Stimulated activated CD8-positive, alpha-beta memory T cell treated with anti-CD3 and anti-CD28 coated beads, Interleukin-4, amount 100 ng/mL, for 1 hour (primary cell): ENCODE measurements at places on chromosomes 2 and 18.

GRCh38 chr18:24672165-24672941, 211.9 kb downstream of the HRH4 start:
- no peak for DNase-seq

DNA sequence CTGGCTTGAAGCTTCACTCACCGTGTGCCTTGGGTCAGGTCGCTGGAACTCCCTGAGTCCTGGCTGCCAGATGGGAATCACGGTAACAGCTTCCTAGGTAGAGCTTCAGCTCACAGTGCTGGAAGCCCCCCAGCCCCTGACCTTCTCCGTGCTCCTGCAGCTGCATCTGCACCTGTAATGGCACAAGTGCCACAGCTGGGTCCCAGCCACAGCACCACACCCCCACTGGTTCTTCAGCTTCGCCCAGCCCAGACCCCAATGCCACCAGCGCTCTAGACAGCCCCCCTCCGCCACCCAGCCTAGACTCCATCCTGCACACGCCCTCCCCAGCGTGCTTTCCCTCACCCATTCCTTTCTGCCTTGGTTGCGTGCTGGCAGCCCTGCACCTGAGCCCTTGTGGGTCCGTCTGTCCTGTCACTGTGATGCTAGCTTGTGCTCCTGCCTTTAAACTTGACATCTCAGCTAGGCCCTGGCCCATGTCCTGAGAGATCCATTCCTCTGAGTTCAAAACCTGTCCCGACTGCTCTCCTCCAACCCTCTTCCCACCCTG, 7.6 kb upstream of the ESPNL start:
- DNase-seq, result no peak

DNA sequence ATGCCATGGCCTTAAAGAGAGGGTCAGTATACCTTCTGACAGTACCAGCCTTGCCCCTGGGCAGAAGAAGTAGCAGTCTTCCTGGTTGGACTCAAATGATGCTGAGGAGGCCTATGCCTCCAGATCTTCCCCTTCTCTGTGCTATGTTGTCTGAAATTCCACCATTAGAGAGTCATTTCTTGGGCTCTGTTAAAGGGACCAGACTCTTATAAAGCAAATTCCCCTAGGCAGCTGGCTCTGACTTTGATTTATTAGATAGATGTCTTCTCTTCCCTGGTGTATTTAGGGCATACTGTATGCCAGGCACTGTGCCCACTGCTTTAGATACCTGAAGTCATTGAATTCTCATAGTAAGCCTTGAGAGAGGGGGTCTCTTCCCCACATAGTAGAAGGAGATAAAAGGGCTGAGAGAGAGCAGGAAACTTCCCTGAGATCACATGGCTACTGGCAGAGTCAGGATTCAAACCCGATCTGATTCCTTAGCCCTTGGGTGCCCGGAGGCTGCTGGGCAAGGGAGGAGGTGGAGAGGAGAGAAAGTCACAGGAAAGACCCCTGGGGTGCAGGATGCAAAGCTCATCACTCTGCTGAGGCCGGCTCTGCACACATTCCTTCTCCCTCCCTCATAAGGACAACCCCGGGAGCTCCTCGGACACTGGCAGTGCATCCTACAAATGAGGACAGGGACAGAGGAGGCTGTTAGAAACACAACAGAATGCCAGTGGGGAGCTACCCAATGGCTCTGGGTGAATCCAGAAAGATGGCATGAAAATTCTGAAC, 23.0 kb downstream of the COPS9 start:
- no peak for DNase-seq

DNA sequence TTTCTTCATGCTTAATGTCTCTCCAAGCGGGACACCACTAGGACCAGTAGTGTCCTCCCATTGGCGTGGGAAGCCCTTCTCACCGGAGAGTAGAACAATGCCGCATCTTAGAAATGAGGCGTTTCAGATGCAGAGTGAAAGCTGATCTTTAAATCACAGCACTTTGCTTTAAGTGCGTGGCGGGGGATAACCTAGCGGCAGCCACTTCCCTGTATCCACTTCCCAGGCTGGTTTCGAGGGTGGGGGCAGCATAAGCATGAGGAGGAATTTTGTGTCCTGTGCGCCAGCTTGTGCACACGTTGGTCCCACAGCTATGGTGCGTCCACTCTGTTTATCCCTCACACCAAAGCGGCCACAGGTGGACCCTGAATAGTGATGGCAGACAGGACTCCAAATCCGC, 63.1 kb downstream of the MBP start:
- DNase-seq, result no peak

DNA sequence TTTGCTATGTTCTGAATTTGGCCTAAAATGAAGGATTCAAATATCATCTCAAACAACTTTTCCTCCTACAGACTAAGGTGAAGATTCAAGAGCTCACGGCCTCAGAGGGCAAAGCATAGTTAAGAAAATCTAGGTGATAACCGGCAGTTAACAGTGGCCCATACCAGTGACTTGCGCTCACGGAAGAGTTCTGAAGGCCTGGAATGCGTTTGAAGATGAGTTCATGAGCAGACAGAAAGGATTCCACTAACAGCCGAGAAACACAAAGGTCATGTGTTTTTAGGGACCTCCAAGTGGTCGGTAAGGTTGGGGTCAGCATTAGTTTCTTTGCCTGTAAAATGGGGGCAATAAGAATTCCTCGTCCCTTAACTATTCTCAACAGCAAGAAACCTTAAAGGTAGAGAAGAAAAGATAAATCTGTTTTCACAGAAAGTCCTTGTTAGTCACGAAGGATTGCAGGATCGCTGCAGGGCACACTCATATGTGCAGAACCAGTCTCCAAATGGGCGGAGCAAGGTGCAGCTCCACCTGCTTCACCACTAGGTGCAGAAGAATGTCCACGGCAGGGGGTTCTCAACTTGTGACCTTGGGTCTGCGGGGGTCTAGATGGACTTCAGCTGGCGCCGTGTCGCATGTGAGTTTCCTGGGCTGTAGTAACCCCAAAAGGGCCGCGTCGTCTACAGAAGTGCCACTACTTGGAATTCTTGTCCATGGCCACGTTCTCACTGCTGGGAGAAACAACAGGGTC, 708 bp upstream of the RPIA start:
- DNase-seq, result no peak

GRCh38 chr18:51006061-51006818, 23.8 kb upstream of the SMAD4 start:
- no peak for DNase-seq

DNA sequence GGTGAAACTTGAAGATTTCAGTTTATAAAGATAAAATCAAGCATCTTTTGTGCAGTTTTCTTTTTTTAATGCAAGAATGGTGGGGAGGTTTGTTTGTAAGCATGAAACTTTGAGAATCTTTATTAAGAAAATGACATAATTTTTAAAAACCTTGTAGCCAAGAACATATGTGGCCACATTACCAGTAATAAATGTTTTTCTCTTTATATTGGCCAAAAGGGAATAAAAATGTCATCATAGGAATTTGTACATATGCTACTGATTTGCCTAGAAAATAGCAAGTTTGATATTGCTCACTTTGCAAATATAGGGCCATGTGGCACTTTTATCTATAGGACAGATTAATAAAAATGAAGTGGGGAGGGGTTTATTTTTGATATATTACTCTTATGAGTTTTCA, 25.6 kb downstream of the METTL21A start:
- no peak for DNase-seq

GRCh38 chr18:57519668-57520424, 66.7 kb downstream of the FECH start:
- no peak for DNase-seq

GRCh38 chr18:54689319-54689718, 98.3 kb downstream of the DYNAP start:
- DNase-seq, result no peak

DNA sequence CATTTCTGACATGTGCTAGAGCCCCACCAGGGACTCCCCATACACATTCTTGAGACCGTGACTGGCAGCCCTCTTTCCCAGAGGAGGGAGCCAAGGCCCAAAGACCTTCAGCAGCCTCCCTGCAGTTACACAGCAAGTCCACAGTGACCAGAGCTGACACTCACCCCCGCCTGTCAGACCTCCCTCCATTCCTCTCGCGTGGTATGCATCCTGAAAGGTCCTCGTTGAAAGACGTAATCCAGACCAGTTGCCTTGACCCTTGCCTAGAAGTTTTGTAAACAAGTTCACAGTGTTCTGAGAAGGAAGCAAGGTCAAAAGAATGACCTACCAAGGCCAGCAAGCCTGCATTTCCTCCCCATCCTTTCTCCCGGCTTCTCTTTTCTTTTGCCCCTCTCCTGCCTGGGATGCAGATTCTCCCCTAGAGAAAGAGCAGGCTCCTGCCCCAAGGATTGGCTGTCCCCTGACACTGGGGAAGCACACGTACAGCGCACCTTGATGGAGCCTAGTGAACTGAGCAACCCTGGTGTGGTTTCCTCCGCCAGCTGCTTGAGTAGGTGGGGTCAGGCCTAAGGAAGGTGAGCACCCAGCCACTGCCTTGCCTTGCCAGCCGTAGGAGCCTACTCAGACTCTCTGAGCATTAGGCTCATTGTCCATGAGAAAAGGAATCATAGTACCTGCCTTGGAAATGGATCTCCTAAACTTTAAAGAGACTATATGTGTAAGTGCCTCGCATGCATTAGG, 18.3 kb downstream of the TRIB2 start:
- DNase-seq, result no peak

DNA sequence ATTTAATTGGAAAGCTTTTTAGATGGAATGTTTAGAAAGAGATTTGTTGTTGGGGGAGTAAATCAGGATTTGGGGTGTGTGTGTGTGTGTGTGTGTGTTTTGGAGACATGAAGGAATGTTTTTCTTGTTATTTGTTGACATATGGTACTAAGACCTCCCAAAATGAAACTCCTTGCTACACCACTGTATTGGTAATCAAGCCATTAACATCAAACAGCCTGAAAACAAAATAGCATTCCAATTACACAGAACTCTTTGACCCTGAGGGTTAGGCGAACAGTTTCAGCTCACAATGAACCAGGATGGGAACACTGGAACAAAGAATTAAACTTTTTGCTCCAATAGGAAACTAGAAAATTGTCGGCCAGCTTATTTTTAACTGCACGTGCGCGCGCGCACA, 41.7 kb upstream of the DARS1 start:
- no peak for DNase-seq

GRCh38 chr2:238956676-238957075, 108.8 kb downstream of the TWIST2 start:
- DNase-seq, result no peak

DNA sequence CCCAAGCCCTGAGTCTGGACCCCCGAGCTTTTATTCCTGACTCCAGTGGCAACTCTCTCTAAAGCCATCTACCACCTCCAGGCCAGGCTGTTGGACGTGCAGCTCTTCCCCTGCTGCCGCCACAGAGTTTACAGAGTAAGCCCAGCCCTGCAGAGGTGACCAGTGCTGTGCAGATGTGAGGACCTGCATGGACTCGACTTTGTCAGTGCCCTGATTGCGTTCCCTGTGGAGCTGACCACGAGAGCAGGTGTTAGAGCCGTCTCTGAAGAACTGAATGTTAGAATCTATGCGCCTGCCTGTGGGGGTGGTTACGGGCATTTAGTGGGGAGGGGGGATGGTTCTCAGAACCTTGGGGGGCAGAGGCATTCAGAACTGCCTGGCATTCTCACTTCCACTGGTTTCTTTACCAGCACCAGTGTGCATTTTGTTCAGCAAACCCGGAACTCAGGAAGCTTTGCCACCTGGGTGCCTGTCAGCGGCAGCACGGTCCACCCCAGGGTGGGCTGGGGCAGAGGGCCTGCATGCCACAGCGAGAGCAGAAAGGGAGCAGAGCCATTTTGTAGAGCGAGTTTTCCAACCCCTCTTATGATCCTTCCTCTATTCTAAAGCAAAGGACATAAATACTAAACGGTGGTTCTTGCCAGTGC, 137.9 kb downstream of the KLHL29 start:
- no peak for DNase-seq

DNA sequence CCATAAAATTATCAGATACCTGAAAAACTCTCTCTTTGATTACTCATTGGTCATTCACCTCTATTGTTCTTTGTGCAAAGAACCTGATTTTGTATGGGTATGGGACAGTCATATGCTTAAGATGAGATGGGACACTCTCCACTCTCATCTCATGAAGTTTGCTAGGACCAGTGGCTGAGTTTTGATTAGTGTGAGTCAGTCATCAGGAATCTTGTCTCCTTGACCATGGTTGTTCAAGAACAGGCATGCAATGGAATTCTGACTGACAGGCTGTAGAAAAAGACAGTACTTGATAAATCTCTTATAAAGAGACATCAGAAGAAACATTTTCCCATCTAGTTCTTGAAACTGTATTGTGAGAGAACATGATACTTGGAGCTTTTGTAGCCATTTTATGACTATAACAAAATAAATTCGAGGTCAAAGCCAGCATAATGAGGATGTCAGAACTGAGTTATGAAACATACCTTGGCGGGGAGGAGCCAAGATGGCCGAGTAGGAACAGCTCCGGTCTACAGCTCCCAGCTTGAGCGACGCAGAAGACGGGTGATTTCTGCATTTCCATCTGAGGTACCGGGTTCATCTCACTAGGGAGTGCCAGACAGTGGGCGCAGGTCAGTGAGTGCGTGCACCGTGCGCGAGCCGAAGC, 367.0 kb downstream of the NR4A2 start:
- DNase-seq, result no peak

GRCh38 chr2:69612200-69612599, 31.3 kb downstream of the AAK1 start:
- no peak for DNase-seq

DNA sequence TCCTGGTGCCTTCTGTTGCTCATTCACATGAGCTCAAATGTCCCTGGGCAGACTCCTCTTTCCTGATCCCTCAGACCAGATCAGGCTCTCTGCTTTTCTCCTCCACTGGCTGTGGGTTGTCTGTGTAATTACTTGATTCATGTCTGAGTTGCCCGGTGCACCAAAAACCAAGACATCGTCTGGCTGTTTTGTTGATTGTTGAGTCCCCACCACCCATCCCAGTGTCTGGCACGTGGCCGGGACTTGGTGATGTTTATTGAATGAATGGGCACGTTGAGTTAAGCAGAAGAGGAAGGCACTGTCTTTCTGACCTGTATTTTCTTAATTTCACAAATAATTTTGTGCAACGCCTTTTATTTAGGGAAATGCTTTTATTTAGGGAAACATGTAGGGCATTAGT, 499.1 kb upstream of the HS6ST1 start:
- DNase-seq, result no peak

- no peak for DNase-seq
Observed at GRCh38 chr2:9191041-9191481, 15.6 kb upstream of the ASAP2 start.

- DNase-seq, result no peak
Observed at GRCh38 chr2:217611626-217612127, 391.1 kb downstream of the TNS1 start.

- DNase-seq, result no peak
Observed at GRCh38 chr18:41043876-41044275, 911.2 kb upstream of the PIK3C3 start.

GRCh38 chr2:211457325-211457724, 900.9 kb downstream of the CPS1 start:
- DNase-seq, result no peak

DNA sequence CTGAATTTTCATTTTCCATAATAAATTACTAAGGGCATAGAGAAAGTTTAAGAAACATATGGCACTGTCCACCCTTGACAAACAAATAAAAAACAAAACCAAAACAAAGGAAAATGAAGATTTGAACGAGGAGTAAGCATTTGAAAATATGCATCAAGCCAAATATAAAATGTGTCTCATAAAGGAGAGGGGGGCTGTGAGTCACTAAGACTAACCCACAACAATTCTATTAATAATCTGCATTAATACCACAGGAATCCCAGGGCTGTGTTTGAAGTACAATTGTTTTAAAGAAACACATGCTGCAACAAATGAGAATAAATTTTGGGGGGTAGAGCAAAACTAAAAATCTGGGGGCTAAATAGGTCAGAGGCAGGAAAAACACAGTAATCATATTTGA, 53.8 kb upstream of the STK17B start:
- no peak for DNase-seq

- no peak for DNase-seq
Observed at GRCh38 chr2:186302263-186302662, 183.8 kb upstream of the ZC3H15 start.
